Urothelium cell line (cell line): ENCODE measurements at places on chromosomes 7 and 10.

- peak; percentile 58 for DNase-seq
These were observed 1.1 kb downstream of the TRRAP start for GRCh38 chr7:98879198-98879978.

GRCh38 chr10:65419629-65420028, 1506.2 kb upstream of the LRRTM3 start:
- peak; percentile 10 for DNase-seq

DNA sequence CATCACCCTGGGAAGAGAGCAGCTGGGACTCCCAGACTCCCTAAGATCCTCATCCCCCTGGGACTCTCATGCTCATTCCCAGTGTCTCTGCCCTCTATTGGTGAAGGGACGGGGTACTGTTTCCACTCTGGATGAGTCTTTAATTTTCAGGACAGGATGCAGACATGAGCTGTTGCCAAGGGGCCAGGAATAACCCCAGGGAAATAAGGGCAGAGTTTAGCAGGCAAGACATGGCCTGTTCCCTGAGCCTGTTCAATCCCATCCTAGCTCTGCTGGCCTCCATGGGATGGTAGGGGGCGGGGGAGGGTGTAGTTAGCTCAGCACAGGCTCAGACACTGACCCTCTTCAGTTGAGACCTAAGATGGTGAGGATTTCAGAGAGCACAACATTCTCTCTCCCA, 14.0 kb downstream of the C10orf105 start:
- DNase-seq = no peak

GRCh38 chr7:110502888-110503465, 588.0 kb upstream of the LRRN3 start:
- no peak for DNase-seq

GRCh38 chr10:19929506-19930140, 113.4 kb downstream of the PLXDC2 start:
- peak; percentile 21 for DNase-seq

GRCh38 chr7:36280840-36281812, 108.5 kb upstream of the ANLN start:
- peak; percentile 90 for DNase-seq

- no peak for DNase-seq
These were observed 6.8 kb downstream of the GTPBP4 start for GRCh38 chr10:994836-995558.

DNA sequence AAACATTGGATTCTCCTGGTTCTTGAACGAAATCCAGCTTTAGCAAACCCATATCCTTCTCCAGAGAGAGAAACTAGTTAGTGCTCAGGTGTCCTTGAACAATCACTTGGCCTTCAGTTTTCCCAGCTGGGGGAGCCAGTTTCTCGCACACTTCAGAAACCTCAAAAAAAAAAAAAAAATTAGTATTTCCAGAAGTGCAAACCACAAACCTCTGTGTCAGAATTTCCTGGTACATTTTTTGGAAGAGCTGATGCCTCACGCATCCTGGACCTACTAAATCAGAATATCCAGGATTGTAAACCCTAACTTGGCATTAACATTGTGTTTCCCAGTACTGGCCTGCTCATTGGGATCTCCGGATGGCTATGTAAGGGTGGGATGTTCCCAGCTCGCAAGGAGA, 143.4 kb upstream of the EGR2 start:
- DNase-seq = no peak

GRCh38 chr10:14261336-14261735, 69.4 kb downstream of the FRMD4A start:
- no peak for DNase-seq

DNA sequence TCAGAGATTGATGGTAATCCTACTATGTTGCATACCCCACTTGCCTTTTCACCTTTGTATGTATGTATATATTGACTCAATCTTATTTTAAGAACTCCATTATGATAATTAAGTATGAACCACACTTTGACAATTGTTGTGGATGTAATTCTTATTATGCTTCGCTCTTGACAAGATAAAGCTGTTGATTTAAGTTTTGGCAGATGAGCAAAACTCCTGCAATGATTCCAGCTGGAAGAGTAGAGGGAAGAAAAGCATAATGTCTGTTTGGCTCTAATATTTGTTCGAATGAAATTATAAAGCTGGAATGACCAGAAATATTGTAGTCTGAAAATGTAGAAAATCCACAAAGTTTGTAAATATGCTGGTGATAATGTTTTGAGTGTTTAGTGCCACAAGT, 83.8 kb upstream of the AKR1E2 start:
- DNase-seq = no peak

- no peak for DNase-seq
These were observed 544.2 kb downstream of the KIF20B start for GRCh38 chr10:90245623-90246022.

DNA sequence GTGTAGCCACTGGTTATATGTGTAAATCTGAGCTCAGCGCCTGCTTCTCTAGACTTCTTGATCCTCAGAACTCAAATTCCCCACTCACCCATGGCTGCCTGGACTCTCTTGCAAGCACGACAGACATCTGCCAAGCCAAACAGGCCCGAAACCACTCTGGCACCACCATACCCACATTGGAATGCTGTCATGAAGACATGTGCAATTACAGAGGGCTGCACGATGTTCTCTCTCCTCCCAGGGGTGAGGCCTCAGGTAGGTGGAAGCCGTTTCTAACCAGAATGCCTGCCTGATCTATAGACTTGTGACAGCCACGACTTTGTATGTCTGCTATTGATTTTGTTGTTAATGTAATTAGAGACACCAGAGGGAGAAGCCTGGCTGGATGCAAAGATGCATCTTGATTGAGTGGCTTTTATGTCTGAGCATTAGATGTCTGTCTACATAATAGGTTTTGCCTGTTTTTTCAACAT, 4.0 kb downstream of the BAMBI start:
- DNase-seq = no peak

GRCh38 chr10:71462062-71462935, 65.6 kb downstream of the CDH23 start:
- no peak for DNase-seq

- no peak for DNase-seq
These were observed 407.7 kb downstream of the SH2D4B start for GRCh38 chr10:80945264-80945880.

- DNase-seq = no peak
These were observed 16.2 kb downstream of the SLC16A12 start for GRCh38 chr10:89518876-89519842.

GRCh38 chr10:98269435-98269912, 1.5 kb upstream of the LOXL4 start:
- peak; percentile 97 for DNase-seq

GRCh38 chr10:63227207-63227895, 94.2 kb downstream of the NRBF2 start:
- DNase-seq = no peak

DNA sequence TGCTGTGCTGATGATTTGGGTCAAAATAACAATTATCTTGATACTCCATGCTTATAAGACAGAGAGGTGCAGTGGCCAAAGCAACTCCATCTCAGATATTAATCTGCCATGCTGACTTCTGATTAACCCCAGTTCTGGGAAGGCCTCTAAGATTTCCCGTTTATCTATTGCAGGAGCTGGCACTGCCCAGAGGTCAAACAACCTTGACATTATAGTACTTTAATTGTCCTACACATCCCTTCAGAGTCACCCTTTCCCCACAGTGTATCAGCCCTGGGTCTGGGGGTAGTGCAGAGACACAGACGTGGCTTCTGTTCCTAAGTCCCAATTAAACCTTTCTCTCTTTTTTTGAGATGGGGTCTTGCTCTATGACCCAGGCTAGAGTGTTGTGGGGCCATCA, 63.8 kb downstream of the PARD3 start:
- DNase-seq = no peak

- DNase-seq = no peak
These were observed 66.3 kb downstream of the MTERF1 start for GRCh38 chr7:91814189-91814588.

DNA sequence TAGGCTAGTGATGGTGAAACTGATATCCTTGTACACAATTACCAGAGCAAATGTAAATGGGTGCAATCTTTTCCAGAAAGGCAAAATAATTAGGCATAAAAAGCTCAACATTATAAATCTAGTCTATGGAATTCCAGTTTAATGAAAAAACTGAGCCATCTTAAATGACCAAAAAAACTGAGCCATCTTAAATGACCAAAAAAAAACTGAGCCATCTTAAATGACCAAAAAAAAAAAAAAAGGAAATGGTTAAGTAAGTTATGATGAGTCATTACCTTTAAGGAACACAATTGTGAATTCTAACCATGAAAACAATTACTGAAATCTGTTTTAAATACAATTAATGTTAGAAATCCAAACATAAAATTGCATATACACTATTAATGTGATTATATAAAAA, 25.3 kb downstream of the USP6NL start:
- DNase-seq = no peak

- DNase-seq = no peak
These were observed 37.9 kb downstream of the CRCP start for GRCh38 chr7:66152371-66153191.

GRCh38 chr7:103918631-103919271, 70.7 kb downstream of the RELN start:
- no peak for DNase-seq

- no peak for DNase-seq
These were observed 39.1 kb upstream of the CALD1 start for GRCh38 chr7:134740376-134740775.

GRCh38 chr10:7298495-7298894, 112.3 kb downstream of the SFMBT2 start:
- DNase-seq = no peak

GRCh38 chr10:44879531-44879899, 31.6 kb upstream of the TMEM72 start:
- DNase-seq = no peak

DNA sequence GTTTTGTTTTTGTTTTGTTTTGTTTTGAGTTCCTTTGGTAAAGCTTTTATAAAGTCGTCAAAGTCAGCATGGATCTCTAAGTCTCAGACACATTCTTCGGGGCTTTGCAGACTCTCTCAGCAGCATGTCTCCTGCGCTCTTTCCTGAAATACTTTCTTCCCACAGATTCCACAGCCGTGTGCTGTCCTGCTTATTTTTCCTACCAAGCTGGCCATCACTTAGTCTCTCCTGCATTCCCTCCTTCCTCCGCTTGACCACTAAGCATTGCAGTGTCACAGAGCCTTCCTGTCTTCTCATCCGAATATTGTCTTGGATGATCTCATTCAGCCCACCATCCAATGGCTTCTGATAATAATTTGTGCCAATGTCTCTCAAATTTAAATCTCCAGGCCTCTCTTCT, 434.3 kb upstream of the C7orf33 start:
- DNase-seq = no peak

- no peak for DNase-seq
These were observed 282.3 kb downstream of the SEMA3D start for GRCh38 chr7:84904561-84904960.

GRCh38 chr7:157468221-157469111, 131.7 kb downstream of the DNAJB6 start:
- no peak for DNase-seq

GRCh38 chr10:34178196-34178595, 636.9 kb downstream of the PARD3 start:
- no peak for DNase-seq

GRCh38 chr7:24500599-24500998, 72.7 kb upstream of the PALS2 start:
- DNase-seq = no peak

DNA sequence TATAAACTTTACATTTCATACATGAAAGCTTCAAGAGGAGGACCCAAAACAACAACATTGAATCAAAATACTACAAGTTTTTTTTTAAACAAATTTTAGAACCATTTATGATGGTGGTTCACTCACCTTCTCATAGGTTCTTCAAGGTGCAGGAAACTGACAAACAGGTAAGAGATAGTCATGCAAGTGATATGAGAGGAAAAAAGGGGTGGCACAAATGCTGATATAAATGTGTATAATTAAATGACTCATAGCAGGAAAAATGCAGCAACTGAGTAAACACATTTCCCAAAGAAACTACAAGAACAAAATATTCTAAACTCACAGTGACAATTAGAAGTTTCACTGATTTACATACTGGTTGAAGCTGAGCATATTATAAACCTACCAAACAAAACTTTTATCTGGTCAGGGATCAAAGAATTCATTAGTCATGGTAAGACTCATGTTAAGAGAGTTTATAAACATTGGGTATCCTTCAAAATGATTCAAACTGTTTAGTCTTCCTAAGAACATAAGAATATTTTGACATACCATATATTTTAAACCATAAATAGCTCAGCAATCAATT, 14.1 kb downstream of the ZWINT start:
- DNase-seq = no peak

DNA sequence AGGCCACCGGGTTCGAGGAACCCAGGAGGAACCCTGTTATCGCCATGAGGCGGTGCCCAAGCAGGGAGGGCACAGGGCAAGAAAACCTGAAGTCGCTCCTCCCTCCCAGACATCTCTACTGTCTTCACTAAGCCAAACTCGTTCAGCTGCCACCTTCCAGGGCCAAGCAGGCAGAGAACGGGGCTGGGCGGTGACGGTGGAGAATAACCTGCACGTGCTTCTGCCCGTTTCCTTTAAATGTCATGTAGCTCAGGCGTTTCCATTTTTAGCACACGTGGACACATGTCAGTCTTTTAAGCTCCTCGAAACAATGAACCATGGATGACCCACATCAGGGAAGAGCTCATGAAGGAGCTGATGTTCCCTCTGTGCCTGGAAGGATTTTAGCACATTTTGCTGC, 124.3 kb upstream of the KLF6 start:
- no peak for DNase-seq

- DNase-seq = peak; percentile 33
These were observed 29.8 kb downstream of the C10orf67 start for GRCh38 chr10:23314835-23315239.

- no peak for DNase-seq
These were observed 140.6 kb downstream of the NRP1 start for GRCh38 chr10:33193701-33194521.

GRCh38 chr7:80721883-80722615, 83.6 kb downstream of the CD36 start:
- DNase-seq = peak; percentile 77

- DNase-seq = no peak
These were observed 49.5 kb upstream of the PITRM1 start for GRCh38 chr10:3222068-3222467.

DNA sequence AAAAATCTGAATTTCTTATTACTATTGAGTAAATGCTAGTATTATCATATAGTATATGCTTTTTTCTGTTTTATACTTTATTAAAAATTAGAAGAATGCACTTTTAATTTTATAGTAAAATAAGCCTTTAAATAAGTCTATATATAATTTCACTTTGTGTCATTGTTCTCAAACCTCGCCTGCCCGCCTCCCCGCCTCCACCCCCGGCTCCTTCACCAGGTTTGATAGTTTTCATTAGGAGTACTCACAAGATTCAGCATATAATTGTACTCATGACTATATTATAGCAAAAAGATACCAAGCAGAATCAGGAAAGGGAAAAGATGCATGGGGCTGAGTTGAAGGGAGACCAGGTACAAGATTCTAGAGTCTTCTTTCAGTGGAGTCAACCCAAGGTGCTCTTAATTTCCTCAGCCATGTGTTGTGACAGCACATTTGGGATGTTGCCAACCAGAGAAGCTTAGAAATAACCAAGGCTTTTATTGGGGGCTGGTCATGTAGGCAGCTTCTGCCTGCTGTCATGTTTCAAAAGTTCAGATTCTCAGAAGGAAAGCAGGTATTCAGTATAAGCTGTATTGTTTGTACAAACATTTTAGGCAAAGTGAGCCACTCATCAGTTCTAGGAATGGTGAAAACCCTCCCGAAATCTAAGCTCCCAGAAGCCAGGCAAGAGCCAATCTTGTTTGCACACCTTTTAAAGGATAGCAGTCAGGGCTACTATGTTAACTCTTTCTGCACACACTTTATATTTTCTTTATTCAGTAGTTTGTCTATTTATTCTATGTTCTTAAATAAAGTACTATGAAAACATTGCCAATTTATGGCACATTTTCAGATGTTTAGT, 12.3 kb downstream of the NHLRC2 start:
- no peak for DNase-seq
